Smooth muscle cell of the umbilical artery (primary cell): ENCODE measurements at places on chromosomes 6 and 20. TPM values are rescaled to one million over a fixed set of nuclear protein-coding genes. Genes with fewer than 3 reads are reported as not detected.

The PNLDC1 gene
- 0.28 TPM in 1 of 2 replicates, not detected in the other for total RNA-seq

The CAPN11 gene
- not detected in 2 replicates for total RNA-seq

The SLC22A7 gene
- total RNA-seq, result not detected in 2 replicates

The FAM135A gene
- 10.7 and 14.2 TPM in 2 replicates for total RNA-seq

The RNF182 gene
- 0.30 and 1.8 TPM in 2 replicates for total RNA-seq

The DACT2 gene
- total RNA-seq, result not detected in 2 replicates

The LST1 gene
- not detected in 2 replicates for total RNA-seq

The PTK7 gene
- 257 and 544 TPM in 2 replicates for total RNA-seq

The FERMT1 gene
- total RNA-seq, result 3.0 and 10.9 TPM in 2 replicates

The SPEF1 gene
- not detected in 2 replicates for total RNA-seq

The TGIF2 gene
- total RNA-seq, result 9.5 TPM in 2 replicates

The MLIP gene
- not detected in 2 replicates for total RNA-seq

The SLC17A1 gene
- not detected in 2 replicates for total RNA-seq

The SGK2 gene
- total RNA-seq, result under 0.01 and 0.74 TPM in 2 replicates

The LHFPL5 gene
- total RNA-seq, result not detected in 2 replicates
